Thoracic aorta (tissue), 2 donors: ENCODE measurements at places on chromosomes 3 and 15.
A peak's percentile ranks its signal among the peaks of the same experiment; 100 is the strongest.

GRCh38 chr3:1540686-1541085 lies 447.9 kb downstream of the CNTN6 start:
- DNase-seq = no peak
- no peaks in the 10 kb centered on the region for H3K4me1 ChIP-seq
- no peak overlapping the region for H3K27ac ChIP-seq
- no peaks in the 10 kb centered on the region for H3K36me3 ChIP-seq
- H3K27me3 ChIP-seq = no peaks in the 10 kb centered on the region
- no peak overlapping the region for H3K4me3 ChIP-seq

DNA sequence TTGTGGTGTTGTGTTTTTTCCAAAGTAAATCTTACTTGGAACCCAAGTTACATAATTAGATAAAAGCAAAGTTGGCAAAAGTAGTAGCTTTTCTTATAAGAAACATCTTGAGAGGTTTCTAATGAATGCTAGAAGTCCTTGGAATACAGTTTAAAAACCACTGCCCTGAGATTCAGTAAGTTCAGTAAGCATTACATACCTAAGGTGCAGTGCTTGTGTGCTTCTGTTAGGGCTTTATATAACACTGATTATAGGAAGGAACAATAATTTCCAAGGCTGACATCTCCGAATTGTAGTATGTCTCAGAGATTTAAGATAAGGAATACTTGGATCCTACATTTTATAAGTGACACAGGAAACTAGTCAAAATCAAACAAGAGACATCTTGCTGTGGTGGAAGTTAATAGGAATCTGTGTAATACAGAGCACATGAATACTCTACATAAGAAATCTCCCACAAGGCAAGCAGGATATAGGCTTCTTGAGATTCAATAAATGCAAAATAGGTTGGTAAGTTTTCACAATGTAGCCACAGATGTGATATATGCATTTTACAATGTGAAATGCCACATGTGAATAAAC lies 268.2 kb downstream of the LSAMP start:
- H3K4me1 ChIP-seq = no peaks in the 10 kb centered on the region
- no peak overlapping the region for H3K27ac ChIP-seq
- H3K27me3 ChIP-seq = no peaks in the 10 kb centered on the region

DNA sequence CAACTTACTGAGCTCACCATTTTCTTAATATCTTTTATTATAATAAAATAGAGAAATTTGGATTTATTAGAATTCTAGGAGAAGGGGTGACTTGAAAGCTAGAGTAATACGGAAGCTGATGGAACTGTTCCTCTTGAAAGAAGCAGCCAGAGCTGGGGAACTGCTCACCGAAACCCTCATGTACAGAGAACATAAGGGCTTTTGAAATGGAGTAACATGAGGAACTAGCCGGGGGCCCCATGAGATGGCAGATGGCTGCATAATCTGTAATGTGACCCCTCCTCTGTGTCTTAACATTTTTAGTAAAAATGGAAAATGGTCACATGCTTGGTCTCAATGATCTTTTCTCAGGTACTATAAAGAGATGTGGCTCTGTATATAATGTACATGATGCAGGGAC lies 15.7 kb upstream of the DYNC1LI1 start:
- no peaks in the 10 kb centered on the region for H3K4me1 ChIP-seq
- H3K4me3 ChIP-seq = no peak overlapping the region
- H3K27ac ChIP-seq = no peak overlapping the region
- no peaks in the 10 kb centered on the region for H3K36me3 ChIP-seq
- no peak for DNase-seq

DNA sequence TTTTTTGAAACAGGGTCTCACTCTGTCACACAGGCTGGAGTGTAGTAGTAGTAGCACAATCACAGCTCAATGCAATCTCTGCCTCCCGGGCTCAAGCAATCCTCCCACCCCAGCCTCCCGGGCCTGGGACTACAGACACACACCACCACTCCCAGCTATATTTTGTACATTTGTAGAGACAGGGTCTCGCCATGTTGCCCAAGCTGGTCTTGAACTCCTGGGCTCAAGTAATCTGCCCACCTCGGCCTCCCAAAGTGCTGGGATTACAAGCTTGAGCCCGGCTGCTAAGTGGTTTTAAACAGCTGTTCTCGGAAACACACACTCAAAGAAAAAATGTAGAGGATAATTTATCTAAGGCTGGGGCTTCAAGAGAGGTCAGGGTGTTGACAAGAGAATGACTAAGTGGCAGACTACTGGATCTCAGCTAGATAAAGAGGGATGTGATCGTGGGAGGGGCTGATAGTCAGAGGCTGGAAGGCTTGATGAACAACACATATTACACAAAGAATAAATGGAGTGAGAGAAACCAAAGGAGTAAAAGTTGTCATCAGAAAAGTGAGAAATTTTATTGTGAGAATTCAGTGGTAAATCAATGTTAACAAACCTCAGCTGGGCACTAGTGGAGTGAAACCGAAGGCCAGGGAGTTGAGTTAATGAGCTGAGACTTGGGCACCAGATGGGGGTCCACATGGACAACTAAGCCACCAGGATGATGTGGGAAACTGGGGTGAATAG lies 6.7 kb downstream of the CCR5AS start:
- DNase-seq = no peak
- no peaks in the 10 kb centered on the region for H3K27me3 ChIP-seq
- H3K36me3 ChIP-seq = no peaks in the 10 kb centered on the region
- H3K4me3 ChIP-seq = no peak overlapping the region
- no peak overlapping the region for H3K27ac ChIP-seq
- peaks cover 8% of the 10 kb centered on the region for H3K4me1 ChIP-seq

- H3K4me3 ChIP-seq = no peak overlapping the region
- no peak for DNase-seq
- no peaks in the 10 kb centered on the region for H3K27me3 ChIP-seq
- no peak overlapping the region for H3K27ac ChIP-seq
- H3K4me1 ChIP-seq = no peaks in the 10 kb centered on the region
Measured at GRCh38 chr15:58381697-58382096, 50.1 kb upstream of the LIPC start.

- no peaks in the 10 kb centered on the region for H3K27me3 ChIP-seq
- no peaks in the 10 kb centered on the region for H3K36me3 ChIP-seq
- H3K4me1 ChIP-seq = no peaks in the 10 kb centered on the region
- H3K27ac ChIP-seq = peak overlapping the region; percentile 48
Measured at GRCh38 chr15:83747050-83747717, 93.3 kb downstream of the ADAMTSL3 start.

GRCh38 chr3:130014526-130014925 lies 40.0 kb downstream of the TRH start:
- no peaks in the 10 kb centered on the region for H3K36me3 ChIP-seq
- no peaks in the 10 kb centered on the region for H3K27me3 ChIP-seq
- H3K27ac ChIP-seq = no peak overlapping the region
- no peak for DNase-seq
- H3K4me3 ChIP-seq = no peak overlapping the region

DNA sequence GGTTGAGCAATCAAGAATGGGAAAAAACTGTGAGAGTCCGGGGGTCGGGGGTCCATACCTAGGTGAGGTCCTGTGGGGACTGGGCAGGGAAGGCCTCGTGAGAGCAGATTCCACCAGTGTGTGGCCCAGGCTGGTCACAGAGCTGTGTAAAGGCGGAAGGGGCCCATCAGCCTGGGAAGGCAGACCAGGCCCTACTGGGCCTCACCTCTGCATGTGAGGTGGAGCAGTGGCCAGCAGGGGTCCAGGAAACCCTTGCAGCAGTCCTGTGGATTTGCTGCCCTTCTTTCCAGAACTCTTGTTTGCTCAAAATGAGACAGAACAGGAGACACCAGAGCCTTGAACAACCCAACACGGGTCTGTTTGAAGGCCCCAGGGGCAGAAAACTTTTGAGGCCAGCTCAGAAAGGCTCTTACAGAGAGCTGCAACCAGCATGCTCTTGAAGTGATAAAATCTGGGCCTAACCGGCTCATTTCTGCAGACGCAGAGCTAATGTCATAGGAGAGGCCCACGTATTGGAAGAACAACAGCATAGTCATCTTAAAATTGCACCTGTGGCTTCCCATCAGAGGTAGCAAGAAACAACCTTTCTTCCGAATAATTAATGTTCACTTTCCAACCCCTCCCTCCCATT lies 30.3 kb upstream of the HHATL start:
- H3K4me1 ChIP-seq = no peaks in the 10 kb centered on the region
- H3K36me3 ChIP-seq = no peaks in the 10 kb centered on the region
- no peak for DNase-seq

DNA sequence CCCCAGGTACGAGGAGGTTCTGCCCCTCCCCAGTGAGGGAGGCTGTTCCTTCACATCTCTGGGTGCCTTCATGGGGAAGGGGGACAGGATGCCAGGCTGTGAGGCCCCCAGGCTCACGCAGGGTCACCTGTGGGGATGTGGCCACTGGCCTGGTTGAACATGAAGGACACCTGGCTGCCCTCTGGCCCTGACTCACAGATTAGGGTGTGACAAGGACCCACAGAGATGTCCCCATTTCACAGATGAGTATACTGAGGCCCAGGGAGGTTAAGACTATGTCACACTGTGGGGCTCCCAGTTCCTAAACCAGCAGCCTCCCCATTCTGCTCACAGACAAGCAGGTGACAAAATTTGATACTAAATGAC lies 42.4 kb downstream of the PCSK6 start:
- H3K27me3 ChIP-seq = no peaks in the 10 kb centered on the region
- no peak overlapping the region for H3K4me3 ChIP-seq
- no peak for DNase-seq
- no peaks in the 10 kb centered on the region for H3K36me3 ChIP-seq
- no peaks in the 10 kb centered on the region for H3K4me1 ChIP-seq

GRCh38 chr15:96359616-96360521 lies 29.4 kb downstream of the NR2F2 start:
- H3K4me1 ChIP-seq = peaks cover 45% of the 10 kb centered on the region
- no peak for DNase-seq
- H3K27me3 ChIP-seq = no peaks in the 10 kb centered on the region
- H3K27ac ChIP-seq = no peak overlapping the region

DNA sequence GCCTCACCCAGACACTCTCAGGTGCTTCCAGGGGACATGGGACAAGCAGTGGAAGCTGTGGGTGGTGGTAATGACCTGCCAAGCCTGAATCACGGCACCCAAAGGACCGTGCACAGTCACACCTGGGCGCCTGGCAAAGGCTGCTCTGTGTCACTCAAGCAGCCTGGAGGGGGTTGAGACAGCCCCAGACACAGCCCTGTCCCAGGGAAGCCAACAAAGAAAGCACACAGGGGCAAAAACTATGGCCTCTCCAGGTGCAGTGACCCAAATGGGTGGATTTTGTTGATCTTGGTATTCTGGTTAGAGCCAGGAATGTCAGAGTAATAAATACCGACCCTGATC lies 15.0 kb upstream of the OCA2 start:
- peaks cover 6% of the 10 kb centered on the region for H3K4me1 ChIP-seq
- H3K4me3 ChIP-seq = no peak overlapping the region
- no peak overlapping the region for H3K27ac ChIP-seq
- H3K36me3 ChIP-seq = peaks cover 53% of the 10 kb centered on the region

GRCh38 chr3:29335943-29336342 lies 55.1 kb downstream of the RBMS3 start:
- no peaks in the 10 kb centered on the region for H3K36me3 ChIP-seq
- H3K27me3 ChIP-seq = no peaks in the 10 kb centered on the region
- peak overlapping the region; percentile 83 for H3K27ac ChIP-seq
- peak overlapping the region; percentile 65 for H3K4me3 ChIP-seq
- peaks cover 88% of the 10 kb centered on the region for H3K4me1 ChIP-seq
- no peak for DNase-seq

GRCh38 chr3:138432576-138433240 lies 1.7 kb upstream of the ESYT3 start:
- no peak overlapping the region for H3K4me3 ChIP-seq
- H3K27me3 ChIP-seq = no peaks in the 10 kb centered on the region
- H3K4me1 ChIP-seq = peaks cover 21% of the 10 kb centered on the region
- no peaks in the 10 kb centered on the region for H3K36me3 ChIP-seq

- no peak overlapping the region for H3K27ac ChIP-seq
- H3K4me3 ChIP-seq = no peak overlapping the region
- H3K27me3 ChIP-seq = no peaks in the 10 kb centered on the region
- H3K36me3 ChIP-seq = peaks cover 2% of the 10 kb centered on the region
- no peaks in the 10 kb centered on the region for H3K4me1 ChIP-seq
Measured at GRCh38 chr3:21435871-21436270, 315.1 kb downstream of the ZNF385D start.

DNA sequence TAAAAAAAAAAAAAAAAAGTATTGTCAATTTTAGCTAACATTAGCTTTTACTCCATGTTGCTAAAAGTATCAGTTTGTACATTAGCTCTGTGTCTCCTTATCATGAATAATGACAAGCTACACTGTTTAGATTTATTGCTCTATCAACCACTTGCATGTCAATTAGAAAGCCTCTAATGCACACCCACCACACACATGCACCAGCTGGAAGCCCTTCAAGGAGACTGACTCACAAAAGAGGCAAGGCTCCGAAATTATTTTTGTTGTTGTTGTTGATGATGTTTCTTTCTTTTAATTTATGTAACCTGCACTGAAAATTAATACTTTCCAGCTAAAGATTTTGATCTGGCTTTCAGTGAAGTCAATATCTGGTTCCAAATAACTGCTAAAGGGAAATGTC lies 71.5 kb downstream of the ETFA start:
- no peaks in the 10 kb centered on the region for H3K27me3 ChIP-seq
- H3K27ac ChIP-seq = no peak overlapping the region
- peaks cover 9% of the 10 kb centered on the region for H3K36me3 ChIP-seq
- DNase-seq = no peak
- H3K4me1 ChIP-seq = no peaks in the 10 kb centered on the region

- no peaks in the 10 kb centered on the region for H3K36me3 ChIP-seq
- DNase-seq = no peak
- H3K27ac ChIP-seq = no peak overlapping the region
- no peak overlapping the region for H3K4me3 ChIP-seq
Measured at GRCh38 chr3:38627956-38628355, 21.5 kb downstream of the SCN5A start.

- no peaks in the 10 kb centered on the region for H3K36me3 ChIP-seq
- peak; percentile 51 for DNase-seq
- no peak overlapping the region for H3K27ac ChIP-seq
- no peak overlapping the region for H3K4me3 ChIP-seq
- H3K27me3 ChIP-seq = no peaks in the 10 kb centered on the region
- H3K4me1 ChIP-seq = no peaks in the 10 kb centered on the region
Measured at GRCh38 chr15:40266828-40267304, 16.0 kb downstream of the ANKRD63 start.

DNA sequence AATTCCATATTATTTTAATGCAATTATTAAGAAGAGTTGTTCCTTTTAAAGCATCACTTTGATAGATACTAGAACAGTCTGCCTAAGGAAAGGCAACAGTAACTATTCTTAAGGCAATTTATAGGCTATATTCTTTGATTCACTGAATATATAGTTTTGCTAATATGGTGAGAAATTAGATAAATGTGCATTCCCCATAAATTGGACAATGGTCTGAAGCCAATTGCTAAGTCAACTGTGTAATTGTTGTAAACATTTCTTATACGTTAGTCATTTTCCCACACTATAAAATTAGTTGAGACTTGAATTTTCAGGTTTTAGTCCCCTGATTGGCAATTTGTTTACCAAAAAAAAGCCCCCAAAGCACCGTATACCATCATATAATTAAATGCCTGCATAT lies 263.0 kb upstream of the NECTIN3 start:
- no peaks in the 10 kb centered on the region for H3K27me3 ChIP-seq
- DNase-seq = no peak
- no peak overlapping the region for H3K4me3 ChIP-seq
- H3K27ac ChIP-seq = no peak overlapping the region
- no peaks in the 10 kb centered on the region for H3K4me1 ChIP-seq

- no peak overlapping the region for H3K27ac ChIP-seq
- H3K27me3 ChIP-seq = no peaks in the 10 kb centered on the region
- H3K4me1 ChIP-seq = peaks cover 8% of the 10 kb centered on the region
- no peak overlapping the region for H3K4me3 ChIP-seq
Measured at GRCh38 chr3:41683666-41684350, 278.1 kb downstream of the ULK4 start.
